CD4-positive, alpha-beta T cell (primary cell): ENCODE measurements at places on chromosomes 7 and 10.
A peak's percentile ranks its signal among the peaks of the same experiment; 100 is the strongest.

DNA sequence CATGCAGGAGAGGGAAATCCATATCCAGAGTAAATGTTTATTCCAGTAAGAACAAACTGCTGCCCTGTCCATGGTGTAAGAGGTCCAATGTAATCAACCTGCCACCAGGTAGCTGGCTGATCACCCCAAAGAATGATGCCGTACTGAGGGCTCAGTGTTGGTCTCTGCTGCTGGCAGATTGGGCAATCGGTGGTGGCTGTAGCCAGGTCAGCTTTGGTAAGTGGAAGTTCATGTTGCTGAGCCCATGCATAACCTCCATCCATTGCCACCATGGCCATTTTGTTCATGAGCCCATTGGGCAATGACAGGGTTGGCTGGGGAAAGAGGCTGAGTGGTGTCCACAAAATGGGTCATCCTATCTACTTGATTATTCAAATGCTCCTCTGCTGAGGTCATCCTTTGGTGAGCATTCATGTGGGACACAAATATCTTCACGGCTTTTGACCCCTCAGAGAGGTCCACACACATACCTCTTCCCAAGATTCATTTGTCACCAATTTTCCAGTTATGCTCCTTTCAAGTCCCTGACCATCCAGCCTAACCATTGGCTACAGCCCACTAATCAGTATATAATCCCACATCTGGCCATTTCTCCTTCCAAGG lies 23.3 kb upstream of the PAPSS2 start:
- DNase-seq = no peak

- DNase-seq = no peak
Measured at GRCh38 chr10:70851597-70852475, 36.1 kb downstream of the SGPL1 start.

GRCh38 chr7:106646256-106646655 lies 14.7 kb downstream of the CCDC71L start:
- DNase-seq = no peak

DNA sequence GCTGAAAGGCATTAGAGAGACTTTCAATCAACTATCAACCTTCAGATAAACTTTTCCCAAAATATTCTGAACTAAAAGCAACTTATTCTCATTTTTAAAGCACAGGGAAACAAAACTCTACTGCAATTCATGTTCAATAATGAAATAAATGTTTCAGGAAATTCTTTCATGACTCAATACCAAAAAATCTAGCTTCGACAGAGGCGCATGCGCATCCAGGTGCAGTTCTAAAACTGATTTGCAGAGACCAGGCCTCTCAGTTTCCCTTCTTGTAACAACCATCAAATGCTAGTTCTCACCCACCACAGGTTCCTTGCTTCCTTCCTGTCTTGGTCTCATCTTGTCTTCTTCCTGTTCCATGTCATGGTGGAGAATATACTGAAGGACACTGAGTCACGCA lies 55.3 kb upstream of the NRBF2 start:
- DNase-seq = no peak

- DNase-seq = peak; percentile 12
Measured at GRCh38 chr7:128059143-128059988, 28.1 kb upstream of the LRRC4 start.

- no peak for DNase-seq
Measured at GRCh38 chr10:14010769-14011574, 319.8 kb downstream of the FRMD4A start.

- no peak for DNase-seq
Measured at GRCh38 chr10:95837783-95838182, 70.0 kb upstream of the CC2D2B start.

DNA sequence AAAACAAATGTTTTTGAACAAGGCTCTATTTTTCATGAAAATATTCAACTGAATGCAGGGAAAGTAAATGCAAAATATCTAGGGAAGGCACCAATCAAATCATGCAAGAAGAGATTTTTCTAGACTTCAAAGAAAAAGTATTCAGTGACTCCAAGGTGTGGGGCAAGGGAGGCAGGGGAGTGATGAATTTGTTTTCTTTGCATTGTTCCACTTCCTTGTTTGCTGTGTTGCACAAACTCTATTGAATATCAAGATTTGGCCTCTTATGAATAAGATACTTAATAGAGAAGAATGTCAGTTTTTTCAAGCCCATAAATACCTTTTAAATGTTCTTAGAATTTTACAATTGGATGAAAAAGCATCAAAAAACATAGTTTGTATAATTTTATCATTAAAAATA lies 26.4 kb downstream of the STEAP1 start:
- no peak for DNase-seq
